Activated CD4-positive, CD25-positive, alpha-beta regulatory T cell (primary cell): ENCODE measurements at places on chromosomes 12 and 14.

DNA sequence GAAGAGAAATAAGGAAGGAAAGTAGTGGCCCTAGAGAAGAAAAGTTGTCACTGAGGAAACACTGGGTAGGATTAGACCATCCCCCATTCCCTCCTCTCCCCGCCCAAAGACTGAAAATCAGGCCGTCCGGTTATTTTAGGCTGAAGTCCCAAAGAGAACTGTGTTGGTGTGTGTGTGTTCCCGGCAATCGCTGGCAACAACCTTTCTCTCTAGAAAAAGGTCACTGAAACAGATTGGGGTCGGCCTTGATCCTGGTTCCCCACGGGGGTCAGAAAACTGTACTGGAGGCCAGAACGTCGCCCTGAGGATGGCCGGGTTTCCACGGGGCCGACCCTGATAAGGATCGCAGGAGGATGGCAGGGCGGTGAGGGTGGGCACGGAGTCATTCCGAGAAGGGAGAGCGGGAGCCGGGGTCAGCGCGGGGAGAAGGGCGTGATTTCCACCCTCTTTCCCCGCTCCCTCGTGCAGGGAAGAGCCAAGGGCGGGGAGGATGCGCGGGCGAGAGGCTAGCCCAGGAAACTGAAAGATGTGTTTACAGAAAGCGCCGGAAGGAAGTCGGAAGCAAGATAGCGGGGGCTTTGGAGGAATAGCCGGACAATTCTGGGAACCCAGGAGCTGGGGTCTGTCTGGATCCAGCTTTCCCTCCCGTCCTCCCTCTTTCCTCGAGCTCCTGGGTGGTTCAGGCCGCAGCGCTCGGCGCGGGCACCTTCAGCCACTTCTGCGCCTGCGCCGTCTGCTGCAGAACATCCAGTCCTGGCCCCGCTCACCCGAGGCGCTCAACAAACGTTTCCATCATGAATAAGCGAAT is 25.3 kb upstream of the SPTLC2 start:
- peak; percentile 30 for DNase-seq

DNA sequence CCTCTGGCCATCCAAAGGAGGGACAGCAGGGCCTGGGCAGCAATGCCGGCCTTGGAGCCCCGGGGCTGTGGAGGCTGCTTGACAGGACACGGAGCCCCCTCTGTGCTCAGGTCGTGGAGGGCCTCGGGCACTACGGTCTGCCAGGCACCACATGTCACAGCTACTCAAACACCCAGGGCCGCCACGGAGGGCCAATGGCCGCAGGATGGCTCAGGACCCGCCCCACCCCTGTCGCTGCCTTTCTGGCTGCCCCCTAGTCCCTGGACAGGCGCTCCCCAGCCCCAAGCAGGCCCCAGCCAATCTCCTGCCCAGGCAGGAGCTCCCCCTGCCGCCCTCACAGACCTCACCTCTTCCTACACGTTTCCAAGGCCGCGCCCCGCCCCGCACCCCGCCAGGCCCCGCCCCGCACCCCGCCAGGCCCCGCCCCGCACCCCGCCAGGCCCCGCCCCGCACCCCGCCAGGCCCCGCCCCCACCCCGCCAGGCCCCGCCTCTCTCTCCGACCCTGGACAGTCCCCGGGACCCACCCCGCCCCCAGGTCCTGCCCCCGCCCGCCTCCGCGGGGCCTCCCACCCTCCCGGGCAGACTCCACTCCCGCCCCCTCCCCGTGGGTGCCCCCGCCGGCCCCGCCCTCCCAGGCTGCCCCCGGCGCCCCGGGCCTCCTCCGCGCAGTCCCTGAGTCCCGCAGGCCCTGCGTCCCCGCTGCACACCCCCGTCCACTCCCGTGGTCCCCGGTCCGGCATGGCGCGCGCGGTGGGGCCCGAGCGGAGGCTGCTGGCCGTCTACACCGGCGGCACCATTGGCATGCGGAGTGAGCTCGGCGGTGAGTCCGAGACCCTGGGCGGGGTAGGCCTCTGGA is at the start of gene ASPG:
TSS of gene ASPG (plus strand) at position 669 of the 857 bp plus-strand sequence. CDS start at position 740, 71 bp downstream.
- no peak for DNase-seq

DNA sequence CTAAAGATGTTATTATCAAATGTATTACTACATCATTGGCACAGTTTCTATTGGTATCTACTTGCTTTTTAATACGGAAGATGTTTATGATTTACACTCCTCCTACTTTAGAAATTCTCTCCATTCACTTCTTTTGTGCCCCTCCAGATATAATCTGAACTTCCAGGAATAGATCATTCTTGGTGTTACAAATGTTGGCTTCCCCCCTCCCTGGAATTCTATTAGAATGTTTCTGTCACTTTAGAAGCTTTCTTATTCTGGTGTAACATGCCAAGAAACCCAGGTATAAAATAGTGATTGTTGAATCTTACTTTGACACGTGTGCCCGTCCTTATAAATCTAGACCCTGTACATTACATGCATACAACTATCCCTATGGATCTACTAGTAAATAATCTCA is 1.2 kb upstream of the WDR20 start:
- DNase-seq: no peak

DNA sequence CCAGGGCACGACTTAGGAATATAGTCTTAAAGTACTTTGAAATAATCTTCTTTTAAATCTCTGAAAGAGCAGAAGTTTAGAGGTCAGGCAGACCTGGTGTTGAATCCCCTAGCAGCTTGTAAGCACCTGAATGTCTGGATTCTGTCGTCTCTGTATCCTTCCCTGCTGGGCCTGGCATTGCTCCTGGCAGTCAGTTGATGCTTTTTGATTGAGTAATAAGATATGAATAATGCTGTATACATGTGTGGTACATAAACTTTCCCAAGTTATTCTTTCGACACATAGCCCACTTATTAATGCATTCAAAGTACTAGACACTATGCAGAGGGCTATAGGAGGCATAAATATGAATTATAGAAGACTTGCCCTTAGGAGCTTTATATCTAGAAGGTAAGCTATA is 31.4 kb downstream of the EVL start:
- no peak for DNase-seq

- DNase-seq: no peak
Observed at GRCh38 chr12:80129895-80130530, 30.7 kb downstream of the OTOGL start.

- peak; percentile 28 for DNase-seq
Observed at GRCh38 chr12:54220092-54220557, 31.3 kb upstream of the SMUG1 start.

DNA sequence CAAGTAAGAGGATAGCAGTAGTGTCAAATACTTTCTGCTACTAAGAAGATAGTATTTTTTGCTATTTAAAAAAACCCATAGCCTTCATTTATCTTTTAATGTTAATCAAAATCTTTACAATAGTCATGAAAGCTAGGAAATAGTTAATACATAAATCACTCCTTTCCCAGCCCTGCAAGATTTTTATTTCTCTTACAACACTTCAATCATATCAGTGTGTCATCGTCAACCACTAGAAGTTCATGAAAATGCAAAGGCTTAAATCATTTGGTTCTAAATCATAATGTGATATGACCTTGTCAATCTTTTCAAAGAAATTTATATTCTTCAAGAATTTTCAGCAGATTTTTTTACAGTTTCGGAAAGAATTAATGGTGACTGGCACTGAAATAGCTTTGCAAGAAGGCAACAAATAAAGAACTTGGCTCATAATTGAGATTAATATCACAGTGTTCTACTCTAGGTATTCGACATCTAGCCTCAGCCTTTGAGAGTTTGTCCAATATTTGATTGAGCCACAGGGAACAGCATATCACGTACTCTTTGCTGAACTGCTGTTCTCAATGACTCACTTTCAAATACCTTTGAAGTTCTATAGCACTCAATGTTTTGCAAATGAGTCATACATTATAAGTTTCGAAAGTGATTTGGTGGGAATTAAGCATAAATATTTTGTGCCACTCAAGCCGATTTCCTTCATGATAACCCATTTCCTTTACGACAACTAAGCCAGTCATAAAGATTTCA is 384.0 kb upstream of the FOXG1 start:
- DNase-seq: no peak

DNA sequence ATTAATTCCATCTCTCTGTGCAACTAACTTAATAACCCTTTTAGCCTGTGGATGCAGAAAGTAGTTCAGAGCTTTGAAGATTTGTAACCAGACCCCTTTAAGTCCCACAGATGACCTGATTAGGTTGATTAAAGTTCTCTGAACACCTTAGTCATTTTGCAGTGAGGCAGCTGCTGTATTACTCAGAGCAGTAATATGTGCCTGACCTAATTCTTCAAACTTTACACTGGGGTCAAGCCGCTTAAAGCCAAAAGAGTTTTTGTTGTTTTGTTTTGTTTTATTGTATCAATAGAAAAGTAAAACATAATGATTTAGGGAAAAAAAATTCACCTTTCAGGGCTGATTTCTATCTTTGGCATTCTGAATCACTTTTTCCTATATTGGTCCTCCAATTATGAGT is 78.6 kb upstream of the PLEKHG7 start:
- no peak for DNase-seq

- no peak for DNase-seq
Observed at GRCh38 chr12:119772431-119772830, 104.5 kb downstream of the PRKAB1 start.

DNA sequence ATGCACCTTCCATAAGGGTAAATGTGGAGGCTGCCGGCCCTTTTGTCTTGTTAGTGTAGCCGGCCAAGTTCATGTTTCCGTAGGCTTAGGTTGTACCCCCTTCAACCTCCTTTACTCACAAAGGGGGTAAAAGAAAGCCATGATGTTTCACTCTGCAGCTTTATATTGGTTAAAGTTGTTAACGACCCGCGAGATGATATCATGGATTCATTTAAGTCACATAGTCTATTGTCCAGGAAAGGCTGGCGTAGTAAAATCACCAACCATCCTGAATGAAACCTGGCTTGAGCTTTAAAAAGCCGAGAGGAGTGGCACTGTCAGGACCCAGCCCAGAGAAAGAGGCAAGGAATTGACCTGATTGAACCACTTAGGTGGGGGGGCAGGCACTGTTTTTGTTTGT is 1.3 kb downstream of the UNG start:
- DNase-seq: no peak

- no peak for DNase-seq
Observed at GRCh38 chr12:52521568-52522266, 1.5 kb upstream of the KRT5 start.

DNA sequence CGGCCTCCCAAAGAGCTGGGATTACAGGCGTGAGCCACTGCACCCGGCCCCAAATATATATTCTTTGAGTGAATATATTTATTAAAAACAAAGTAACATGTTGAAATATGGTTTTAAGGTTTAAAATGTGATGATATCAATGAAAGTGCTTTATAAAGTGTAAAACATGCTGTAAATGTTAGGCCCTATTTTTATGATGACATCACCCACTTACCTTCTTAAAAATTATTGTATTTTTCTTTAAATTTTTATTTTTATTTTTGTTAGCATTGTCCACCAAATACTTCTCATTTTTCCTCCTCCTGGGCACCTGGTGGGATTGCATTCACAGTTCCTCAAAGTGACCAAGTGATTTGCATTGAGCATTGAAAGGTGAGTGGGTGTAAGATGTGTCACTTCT is 152.6 kb upstream of the TBX3 start:
- no peak for DNase-seq

- no peak for DNase-seq
Observed at GRCh38 chr12:89416049-89416792, 63.9 kb upstream of the DUSP6 start.

GRCh38 chr12:103952497-103952896 is 13.2 kb upstream of the TDG start:
- no peak for DNase-seq

DNA sequence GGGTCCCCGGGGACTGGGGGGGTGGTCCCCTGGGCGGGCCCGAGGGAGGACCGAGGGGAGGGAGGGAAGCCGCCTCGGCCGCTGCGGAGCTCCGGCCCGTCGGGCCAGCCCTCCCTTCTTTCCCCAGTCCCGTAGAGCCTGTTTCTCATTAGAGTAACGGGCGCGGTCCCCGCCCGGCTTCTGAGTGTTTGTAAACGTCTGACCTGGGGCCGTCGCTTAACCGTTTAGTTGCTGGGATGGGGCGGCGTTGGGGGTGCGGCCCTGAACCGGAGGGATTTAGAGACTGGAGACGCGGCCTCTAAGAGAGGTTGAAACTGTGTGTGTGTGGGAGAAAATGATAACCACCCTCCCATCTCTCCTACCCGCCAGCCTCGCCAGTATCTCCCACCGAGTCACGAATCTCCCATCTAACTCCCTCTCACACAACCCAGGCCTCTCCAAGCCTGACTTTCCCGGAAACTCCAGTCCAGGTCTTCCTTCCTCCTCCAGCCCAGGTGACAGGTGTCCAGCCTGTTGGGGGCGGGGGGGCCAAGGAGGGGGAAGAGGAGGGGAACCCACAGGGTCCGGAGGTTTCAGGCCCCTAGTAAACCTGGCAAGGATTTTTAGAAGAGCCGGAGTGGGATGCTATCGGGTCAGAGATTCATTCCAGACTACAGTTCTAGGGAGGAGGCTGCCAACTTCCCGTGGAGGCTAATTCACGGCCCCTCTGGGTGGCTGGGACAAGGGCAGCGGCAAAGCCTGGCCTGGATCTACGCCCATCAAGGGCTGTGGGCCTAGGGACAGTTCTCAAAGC is 1.1 kb upstream of the NFATC4 start:
- DNase-seq: no peak

DNA sequence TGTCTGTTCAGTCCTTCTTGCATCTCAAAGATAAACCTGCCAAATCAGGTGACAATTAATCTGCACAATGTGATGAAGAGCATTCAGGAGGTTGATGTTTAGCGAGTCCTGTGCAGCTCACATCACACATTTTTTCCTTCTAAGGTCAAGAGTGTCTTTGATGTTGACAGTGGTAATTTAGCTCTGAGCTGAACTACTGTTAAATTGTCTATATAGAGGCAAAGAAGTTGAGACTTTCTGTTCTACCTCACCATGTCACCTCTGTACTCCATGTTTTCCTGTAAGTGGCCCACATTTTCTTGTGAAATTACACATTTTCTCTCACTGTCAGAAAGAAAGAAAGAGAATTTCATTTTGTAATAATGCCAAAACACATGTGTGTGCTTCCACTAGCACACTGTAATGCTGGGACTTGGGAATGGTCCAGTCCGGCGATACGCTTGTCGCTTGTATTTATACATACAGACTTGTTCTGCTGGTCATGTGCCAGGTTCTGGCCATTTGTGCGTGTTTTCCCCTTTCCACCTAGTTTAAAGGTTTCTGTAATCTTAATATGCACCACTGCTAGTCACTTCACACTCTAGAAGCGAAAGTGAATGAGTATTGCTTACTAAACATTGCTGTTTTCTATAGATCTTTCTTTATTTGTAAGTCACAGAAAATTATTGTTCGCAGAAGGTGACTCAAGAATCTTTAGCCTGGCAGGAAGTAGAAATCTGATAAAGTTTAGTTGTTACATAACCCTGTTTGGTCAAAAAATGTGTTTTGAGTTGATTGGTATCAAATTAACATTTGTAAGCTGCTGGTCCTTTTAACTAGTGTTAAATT is 328.9 kb downstream of the TMTC2 start:
- no peak for DNase-seq
